ENCODE measurements at places on chromosomes 1 and 21.

GRCh38 chr1:177585302-177586220 lies 384.3 kb downstream of the SEC16B start:
- no peak for DNase-seq

DNA sequence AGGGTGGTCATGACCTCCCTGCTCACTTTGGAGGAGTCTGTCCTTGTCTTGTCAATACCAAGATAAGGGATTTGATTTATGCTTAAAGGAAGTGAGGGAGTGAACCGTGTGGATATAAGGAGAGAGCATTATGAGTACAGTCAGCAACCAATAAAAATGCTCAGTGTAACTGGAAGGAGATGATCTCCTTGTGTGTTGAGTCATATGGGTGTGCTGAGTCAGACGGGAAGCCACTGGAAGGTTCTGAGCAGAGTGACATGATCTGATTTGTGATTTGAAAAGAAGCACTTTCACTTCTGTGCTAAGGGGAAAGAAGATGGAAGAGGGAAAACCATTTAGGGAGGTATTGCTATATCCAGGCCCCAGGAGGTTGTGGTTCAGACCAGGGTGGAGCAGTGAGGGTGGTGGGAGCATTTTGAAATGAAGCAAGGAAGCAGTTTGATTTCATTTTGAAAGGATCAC lies 2.5 kb upstream of the BCL10 start:
- peak; percentile 87 for DNase-seq

- DNase-seq = no peak
These were observed 546.6 kb upstream of the TMPRSS15 start for GRCh38 chr21:18950045-18950740.

DNA sequence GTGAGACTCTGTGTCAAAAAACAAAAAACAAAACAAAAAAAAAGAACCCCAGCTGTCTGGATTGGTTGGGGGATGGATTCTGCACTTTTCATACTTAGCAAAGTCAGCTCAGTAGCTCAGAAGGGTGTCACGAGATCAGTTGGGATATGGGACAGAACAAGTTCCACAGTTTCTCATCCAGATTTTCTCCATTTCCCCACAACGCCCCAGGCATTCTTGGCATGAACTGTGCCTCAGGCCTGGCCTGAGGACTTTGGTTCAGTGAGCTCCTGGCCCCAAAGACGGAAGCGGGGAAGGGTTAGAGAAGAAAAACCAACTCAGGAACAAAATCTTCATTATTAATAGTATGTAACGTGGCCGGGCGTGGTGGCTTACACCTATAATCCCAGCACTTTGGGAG lies 1.9 kb downstream of the AKR7A2 start:
- DNase-seq = peak; percentile 54

DNA sequence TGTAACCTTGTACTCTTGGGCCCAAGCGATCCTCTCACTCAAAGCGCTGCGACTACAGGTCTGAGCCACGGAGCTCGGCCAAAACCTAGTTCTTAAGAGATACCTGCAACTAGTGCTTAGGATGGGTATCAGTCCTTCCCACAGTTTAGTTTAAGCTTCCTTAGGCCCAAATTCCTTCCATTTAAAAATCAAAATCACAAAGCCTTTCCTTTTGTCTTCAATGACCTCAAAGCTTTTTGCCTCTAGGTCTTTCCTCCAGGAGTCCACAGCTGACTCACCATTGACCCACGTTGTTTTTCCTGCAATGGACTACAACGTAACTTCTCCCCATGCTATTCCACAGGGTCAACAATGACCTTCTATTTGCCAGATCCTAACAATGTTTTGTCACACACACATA lies 64.0 kb downstream of the APP start:
- DNase-seq = no peak
